AG04449 (cell line): ENCODE measurements at places on chromosomes 16 and 17.

GRCh38 chr17:40363111-40363827 lies 1.3 kb downstream of the GJD3 start:
- DNase-seq = no peak

GRCh38 chr17:33667671-33668070 lies 374.6 kb upstream of the ASIC2 start:
- no peak for DNase-seq

- peak; percentile 40 for DNase-seq
Observed at GRCh38 chr17:77542551-77543490, 402.1 kb downstream of the SEC14L1 start.

- DNase-seq = no peak
Observed at GRCh38 chr17:80566054-80566400, 21.4 kb downstream of the RPTOR start.
